Right lung (tissue), 10 donors: ENCODE measurements at places on chromosomes 12 and 14. TPM values are rescaled to one million over a fixed set of nuclear protein-coding genes. Genes with fewer than 3 reads are reported as not detected.

TPPP2 gene
- 0.23 TPM for polyA plus RNA-seq

DLGAP5 gene
- polyA plus RNA-seq, result 14.7 TPM

ZFHX2 gene
- polyA plus RNA-seq, result 6.1 TPM

RTL1 gene
- polyA plus RNA-seq, result 2.4 TPM

GRCh38 chr14:103692159-103692558, 23.1 kb downstream of the XRCC3 start:
- DNase-seq, result no peak

- no peak for DNase-seq
Observed at GRCh38 chr14:55383541-55384140, 28.0 kb downstream of the ATG14 start.

GRCh38 chr14:23275412-23275811, 10.5 kb downstream of the HOMEZ start:
- no peak for DNase-seq
